NCI-H1694 treated with DMSO at 0.1 percent for 48 hours (cell line): ENCODE measurements at places on chromosomes 16 and 17.

DNA sequence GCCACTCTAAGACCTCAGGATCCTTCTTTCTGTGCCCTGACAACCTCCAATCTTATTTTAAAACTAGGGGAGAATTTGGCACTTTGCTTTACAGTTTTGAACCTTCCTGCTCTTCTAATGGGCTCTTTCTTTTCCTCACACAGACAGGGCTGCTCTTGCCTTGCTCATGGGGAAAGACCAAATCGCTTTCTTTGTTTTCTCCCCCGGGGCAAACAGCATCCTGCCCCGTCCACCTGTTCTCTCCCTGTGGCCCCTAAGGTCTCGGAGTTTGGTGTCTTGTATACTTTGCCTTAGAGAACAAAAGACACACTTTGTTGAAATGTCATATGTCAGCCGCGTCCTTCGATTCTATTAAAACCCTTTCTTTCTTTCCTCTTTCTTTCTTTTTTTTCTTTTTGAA, 306.7 kb upstream of the SALL1 start:
- no peak for DNase-seq

- DNase-seq, result no peak
Measured at GRCh38 chr17:9334536-9335446, 240.8 kb downstream of the STX8 start.

- DNase-seq, result no peak
Measured at GRCh38 chr17:57478478-57479250, 222.3 kb downstream of the MSI2 start.

GRCh38 chr17:67215991-67216421, 29.0 kb downstream of the HELZ start:
- DNase-seq, result no peak

DNA sequence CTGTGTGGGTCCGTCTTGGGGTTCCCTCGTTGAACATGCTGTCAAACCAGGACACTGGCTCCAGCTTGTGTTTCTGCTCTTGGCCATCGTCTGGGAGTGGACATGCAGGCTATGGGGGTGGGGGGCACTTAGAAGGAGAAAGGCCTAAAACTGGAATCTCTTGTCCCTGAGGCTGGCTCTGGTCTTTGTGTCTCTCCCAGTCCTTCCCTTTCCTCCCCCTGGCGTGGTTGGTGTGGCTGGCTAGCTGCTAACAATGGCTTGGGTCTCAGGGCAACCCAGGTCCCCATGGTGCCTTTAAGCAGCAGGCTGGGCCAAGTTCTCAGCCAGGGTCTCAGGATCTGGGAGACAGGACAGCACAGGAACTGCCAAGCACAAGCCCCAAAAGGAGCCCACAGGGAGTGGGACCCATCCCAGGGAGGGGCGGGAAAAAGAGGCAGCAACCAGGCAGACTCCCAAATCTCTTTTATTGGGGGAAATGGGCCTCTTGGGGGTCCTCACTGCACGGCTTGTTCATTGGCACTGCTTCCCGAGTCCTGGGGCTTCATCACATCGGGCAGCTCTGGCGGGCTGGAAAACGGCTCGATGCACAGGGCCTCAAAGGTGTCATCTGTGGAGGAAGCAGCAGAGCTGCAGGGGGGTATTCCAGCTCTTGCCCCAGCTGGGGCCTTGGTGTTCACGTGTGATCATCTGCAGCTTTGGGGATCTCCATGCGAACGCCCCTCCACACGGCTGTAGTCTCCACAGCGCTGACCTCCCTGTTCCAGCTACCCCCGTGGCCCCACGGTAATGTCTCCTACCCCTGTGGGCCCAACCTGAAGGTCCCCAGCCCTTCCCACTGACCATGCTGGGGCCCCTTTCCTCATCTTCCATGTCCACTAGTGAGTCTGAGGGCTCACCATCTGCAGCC, 5.3 kb downstream of the ELOB start:
- no peak for DNase-seq

DNA sequence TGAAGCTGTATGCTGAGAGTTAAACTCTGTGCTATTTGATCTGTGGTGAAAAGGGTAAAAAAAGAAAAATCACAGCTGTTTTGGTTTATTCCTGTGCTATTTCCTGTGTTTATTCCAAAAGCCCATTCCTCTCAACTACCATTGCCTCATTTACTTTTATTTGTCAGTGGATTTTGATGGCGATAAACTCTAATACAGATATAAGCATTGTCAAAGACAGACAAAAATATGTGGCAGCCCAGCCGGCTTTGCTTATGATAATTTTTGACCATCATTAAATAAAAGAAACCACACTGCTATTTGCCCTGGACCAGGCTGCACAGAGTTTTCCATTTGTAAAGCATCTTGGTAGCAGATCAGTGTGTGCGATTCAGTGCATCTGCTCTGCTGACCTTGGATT, 473.6 kb upstream of the ASIC2 start:
- no peak for DNase-seq

DNA sequence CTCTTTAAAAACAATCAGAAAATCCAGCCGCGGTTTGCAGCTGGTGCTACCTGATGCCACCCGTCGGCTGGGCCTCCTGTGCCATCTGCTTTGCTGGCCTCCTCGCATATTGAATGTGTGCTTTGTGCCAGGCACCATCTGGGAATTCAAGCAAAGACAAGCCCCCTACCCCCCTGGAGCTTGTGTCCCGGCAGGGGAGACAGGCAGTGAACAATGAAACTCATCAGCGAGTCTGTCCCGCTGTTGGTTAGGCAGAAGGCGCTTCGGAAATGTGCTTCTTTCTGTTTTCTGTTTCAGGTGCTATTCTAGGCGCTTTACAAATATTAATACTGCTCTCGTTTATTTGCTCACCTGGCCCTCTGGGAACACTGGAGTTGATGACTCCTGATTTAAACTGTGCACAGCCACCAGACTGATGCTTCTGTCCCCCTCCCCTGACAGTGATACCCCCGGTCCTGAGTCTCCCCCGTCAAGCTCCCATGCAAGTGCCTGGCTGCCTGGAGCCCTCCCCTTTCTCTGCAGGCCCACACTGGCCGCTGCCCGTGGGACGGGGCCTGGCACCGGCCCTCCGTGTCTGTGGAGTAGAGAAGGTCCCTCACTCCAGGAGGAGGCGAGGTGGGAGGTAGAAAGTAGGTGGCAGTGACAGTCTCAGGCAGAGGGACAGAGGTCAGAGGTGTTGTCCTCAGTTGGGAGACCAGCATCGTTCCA, 126.1 kb upstream of the PLCG2 start:
- DNase-seq, result peak; percentile 95

- no peak for DNase-seq
Measured at GRCh38 chr17:72806011-72806410, 286.5 kb downstream of the SLC39A11 start.

DNA sequence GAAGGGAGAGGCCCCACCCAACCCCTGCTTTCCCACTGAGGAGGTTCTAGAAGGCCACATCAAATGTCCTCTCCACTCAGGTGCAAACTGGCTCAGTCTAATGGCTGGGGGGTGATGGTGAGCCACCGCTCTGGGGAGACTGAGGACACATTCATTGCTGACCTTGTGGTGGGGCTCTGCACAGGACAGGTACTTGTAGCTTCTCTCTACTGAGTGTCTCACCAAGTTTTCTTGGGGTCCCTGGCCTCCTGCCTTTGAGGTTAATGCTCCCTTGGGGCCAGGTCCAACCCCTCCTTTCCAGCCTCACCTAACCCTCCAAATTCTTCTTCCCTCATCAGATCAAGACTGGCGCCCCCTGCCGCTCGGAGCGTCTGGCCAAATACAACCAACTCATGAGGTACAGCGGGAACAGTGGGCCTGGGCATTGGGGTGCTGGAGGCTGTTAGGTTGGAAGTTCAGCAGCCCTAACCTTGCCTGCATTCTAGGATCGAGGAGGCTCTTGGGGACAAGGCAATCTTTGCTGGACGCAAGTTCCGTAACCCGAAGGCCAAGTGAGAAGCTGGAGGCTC, 5.7 kb downstream of the ENO3 start:
- DNase-seq, result no peak

GRCh38 chr17:40825599-40825998, 3.2 kb upstream of the KRT10 start:
- no peak for DNase-seq
